ENCODE measurements at places on chromosomes 5 and 9.
A peak's percentile ranks its signal among the peaks of the same experiment; 100 is the strongest.

DNA sequence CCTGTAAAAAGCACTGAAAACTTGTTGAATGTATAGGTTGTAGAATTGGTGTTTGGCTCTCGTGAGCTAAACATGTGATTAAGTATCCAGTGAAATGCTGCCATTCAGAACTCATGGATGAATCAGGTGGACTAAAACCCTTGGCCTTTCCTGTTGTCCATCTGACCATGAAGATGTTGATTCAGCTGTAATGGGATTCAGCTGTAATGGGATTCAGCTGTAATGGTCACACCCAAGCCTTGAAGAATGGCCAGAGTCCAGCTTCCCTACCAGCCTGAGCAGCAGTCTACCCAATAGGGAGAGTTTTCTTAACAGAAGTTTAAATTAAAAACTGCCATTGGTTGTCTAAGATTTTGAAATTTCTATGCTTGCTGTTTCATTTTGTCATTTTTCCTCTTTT, 18.1 kb downstream of the MAMDC2 start:
- no peak for DNase-seq

- no peak for DNase-seq
Observed at GRCh38 chr9:85716031-85716877, 25.5 kb downstream of the AGTPBP1 start.

GRCh38 chr5:147176422-147176821, 58.4 kb upstream of the STK32A start:
- no peak for DNase-seq

GRCh38 chr9:79592726-79593493, 21.1 kb downstream of the TLE4 start:
- DNase-seq, result peak; percentile 47

GRCh38 chr5:127024821-127025220, 5.5 kb downstream of the MARCHF3 start:
- no peak for DNase-seq
